Activated T-helper 1 cell treated with anti-CD3 and anti-CD28 coated beads, Interleukin-2, amount 50 U/mL, for 16 hours (primary cell): ENCODE measurements at places on chromosomes 3 and 15.

- no peak for DNase-seq
These were observed 207.7 kb downstream of the RYR3 start for GRCh38 chr15:33518421-33518820.

DNA sequence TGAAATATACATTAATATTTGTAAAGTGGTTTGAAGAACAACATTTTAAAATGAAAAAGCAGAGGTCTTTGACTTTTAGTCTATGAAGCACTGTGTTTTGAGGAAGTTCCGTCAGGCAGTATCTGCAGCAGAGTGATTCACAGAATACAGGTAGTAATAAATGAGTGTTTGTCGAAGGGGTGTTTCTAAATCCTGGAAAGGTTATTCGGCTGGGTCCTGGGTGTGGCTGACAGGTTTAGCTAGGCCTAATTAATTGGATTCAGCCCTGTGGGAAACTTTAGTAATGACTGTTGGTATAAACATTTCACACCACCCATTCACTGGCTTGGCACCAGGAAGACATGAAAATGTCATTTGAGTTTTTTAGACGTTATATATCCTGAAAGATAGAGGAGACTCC is 51.3 kb downstream of the TIPARP start:
- DNase-seq: no peak

- no peak for DNase-seq
These were observed 54.4 kb downstream of the ADCY5 start for GRCh38 chr3:123394391-123395020.

DNA sequence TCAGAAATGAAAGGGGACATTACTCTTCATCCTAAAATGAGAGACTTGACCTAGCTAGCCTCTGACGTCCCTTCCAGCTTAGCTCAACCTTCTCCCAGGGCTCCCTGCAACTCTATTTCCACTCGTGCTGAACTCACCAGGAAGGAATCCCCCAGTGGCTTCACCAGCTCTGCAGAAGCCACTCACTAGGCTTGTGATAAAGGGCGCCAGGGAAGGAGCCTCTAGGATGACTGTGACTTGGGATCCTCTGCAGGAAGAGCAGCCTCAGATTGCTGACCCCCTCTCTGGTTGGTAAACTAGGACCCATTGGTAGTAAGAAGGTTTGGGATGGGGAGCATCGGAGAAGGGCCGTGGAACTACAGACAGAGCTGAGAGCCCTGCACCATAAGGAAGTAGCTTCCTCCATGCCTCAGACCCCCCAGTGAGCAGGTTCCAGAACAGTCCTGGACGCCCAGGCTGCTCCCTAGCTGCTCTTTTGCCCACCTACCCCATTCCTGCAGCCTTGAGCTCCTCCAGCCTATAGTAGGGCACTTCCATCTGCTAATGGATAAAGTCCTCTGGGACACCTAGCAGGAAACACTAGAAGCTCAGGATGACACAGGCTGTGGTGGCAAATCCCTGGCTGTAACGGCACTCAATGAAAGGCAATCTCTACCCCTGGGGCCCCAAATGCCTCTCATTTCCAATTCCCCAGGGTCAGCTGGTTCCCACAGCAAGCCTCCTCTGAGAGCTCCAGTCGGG is 26.0 kb downstream of the PLA2G4F start:
- DNase-seq: no peak
